ENCODE measurements at places on chromosomes 13 and 19.

DNA sequence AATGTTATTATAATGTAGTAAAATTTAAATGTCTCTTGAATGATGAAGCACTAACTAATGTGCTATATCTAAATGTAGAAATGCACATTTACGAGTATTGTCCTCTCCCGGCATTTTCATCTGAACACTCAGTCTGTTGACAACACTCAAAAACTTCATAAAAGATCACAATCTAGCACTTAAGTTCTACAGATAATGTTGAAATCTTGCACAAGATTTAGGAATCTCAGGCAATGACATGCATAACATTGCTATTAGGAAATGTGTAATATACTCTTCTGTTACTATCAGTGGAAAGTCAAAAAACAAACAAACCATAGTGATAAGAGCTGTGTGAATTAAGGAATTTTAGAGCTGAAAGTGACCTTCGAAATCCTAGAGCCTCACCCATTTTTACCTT, 37.5 kb upstream of the XPO4 start:
- DNase-seq, result no peak

DNA sequence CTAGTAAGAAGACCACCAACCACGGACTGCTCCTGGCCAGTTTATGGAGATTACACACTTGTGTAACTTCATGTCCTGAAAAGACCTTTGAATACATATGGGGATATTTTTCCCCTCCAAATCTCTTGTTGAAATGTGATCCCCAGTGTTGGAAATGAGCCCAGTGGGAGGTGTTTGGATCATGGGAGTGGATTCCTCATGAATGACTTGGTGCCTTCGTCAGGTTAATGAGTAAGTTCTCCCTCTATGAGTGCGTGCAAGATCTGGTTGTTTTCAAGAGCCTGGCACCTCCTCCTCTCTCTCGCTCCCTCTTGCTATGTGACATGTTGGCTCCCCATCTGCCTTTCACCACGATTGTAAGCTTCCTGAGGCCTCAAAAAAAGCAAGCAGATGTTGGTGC, 769.0 kb upstream of the SLITRK1 start:
- DNase-seq, result no peak

DNA sequence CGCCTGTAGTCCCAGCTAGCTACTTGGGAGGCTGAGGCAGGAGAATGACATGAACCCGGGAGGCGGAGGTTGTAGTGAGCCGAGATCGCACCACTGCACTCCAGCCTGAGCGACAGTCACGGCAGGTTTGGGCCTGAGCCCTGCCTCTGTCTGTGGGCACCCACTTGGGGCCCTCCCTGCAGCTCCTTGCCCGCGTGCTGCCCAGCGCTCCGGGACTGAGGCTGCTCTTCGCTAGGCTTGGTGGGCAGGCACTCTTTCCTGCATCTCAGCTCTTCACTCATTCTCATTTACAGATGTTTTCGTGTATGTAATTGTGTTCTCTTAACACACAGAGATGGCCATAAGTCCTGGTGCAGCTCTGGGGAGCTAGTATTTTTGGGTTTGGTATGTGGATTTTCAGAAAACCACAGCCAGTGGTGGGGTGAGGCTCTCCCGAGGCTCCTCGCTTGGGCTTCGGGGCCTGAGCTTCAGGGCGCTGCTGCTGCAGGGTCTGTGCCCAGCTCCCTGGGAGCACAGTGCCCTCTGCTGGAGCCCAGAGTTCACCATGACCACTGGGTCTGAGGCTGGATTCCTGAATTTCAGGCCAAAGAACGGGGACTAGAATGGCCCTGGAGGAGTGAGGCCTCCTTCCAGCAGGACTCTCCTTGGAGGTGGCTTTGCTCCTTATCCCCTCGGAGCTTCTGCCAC, 15.2 kb downstream of the UPF1 start:
- peak; percentile 40 for DNase-seq

DNA sequence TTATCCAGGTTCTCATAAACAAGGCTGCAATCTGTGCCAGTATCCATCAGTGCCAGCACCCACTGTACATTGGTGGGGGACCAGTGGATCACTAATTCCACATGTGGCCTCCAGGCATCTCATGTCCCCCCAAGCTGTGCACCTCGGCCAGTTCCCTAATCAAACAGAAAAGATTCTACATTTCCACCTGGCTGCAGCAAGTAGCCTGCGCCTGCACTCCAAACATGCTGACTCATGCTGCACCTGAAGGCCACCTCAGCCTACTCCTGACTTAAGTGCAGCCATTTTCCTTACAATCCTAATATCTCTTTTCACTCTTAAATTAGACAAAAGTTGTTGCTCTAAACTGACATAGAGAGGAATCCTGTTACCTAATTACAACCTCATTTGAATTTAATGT, 729.4 kb upstream of the MIR17HG start:
- DNase-seq, result no peak

DNA sequence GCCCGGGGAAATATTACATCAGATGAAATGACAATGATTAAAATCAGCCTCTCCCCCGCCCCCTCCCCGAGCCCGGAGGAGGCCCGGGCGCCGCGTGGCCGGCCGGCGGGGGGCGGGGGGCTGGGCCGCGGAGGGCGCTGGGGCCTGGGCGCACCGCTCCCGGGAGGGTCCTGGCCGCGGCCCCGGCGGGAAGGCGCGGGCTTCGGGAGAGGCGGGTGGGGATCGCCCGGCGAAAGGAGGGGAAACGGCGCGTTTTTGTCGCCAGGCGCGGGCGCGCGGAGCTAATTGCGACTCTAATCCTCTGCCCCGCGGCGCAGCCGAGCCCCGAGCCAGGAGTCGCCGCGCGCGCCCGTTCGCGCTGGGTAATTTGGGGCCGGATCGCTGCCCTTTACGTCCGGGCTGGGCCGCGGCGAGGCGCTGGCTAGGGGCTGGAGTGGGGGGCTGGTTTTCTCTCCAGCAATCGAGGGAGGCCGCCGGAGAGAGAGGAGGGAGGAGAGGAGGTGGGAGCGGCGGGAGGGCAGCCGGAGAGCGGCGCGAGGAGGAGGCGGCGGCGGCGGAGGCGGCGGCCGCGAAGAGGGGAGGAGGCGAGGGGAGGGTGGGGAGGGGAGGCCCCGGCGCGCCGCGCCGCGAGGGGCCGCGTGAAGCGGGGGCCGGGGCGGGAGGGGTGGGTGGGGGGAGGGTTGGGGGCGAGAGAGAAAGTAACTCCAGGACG, at the start of gene KCTD15:
KCTD15 (plus strand) TSS at position 707 of the 712 bp plus-strand sequence. CDS start 3,585 bp downstream, outside the sequence.
- no peak for DNase-seq

DNA sequence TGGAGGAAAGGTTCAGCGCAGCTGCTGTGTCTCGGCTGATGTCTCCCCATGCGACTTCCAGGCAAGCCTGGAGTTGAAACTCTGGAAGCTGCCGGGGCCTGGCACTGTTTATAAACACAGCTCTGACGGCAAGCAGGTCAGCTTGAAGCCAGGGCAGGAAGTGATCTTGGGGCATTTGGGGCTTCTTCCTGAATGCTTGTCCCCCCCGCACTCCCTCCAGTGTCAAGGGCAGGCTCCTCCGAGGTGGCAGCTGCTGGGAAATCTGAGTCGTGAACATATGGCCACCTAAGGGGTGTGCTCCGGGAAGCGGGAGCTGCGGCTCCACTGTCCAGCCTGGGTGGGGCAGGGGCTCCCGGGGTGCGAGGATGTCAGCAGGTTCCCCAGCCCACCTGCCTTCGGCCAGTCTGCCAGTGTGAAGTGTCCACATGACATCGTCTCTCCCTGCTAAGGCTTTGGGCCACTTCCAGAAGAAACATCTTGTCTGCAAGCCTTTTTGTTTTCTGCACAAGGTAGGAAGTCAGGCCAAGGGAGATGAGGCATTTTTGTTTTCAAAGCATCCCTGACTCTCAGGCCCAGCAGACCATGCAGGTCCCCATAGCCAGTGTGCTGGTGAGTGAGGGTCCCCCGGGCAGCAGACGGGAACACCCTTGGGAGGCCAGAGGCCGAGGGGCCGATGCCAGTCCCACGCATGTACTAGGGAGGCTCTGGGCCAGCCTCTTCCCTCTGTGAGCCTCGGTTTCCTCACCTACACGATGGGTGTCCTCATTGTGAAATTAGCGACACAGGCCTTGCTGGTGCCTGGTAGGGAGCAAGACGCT, 2.7 kb downstream of the PIAS4 start:
- no peak for DNase-seq

DNA sequence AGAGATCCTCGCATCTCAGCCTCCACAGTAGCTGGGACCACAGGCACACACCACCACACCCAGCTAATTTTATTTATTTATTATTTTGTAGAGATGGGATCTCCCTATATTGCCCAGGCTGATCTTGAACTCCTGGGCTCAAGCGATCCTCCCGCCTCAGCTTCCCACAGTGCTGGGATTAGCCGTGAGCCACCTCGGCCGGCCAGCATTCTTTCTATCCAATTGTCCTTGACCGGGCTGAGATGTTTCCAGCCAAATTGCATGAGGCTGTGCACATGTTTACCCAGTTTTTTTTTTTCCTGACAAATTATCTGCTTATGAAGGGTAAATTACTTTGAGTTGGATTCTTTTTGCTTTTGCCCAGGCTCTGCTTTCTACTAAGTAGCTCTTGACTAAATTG, 28.2 kb downstream of the UNC13A start:
- no peak for DNase-seq

- no peak for DNase-seq
Measured at GRCh38 chr13:70720386-70720785, 612.1 kb upstream of the KLHL1 start.

DNA sequence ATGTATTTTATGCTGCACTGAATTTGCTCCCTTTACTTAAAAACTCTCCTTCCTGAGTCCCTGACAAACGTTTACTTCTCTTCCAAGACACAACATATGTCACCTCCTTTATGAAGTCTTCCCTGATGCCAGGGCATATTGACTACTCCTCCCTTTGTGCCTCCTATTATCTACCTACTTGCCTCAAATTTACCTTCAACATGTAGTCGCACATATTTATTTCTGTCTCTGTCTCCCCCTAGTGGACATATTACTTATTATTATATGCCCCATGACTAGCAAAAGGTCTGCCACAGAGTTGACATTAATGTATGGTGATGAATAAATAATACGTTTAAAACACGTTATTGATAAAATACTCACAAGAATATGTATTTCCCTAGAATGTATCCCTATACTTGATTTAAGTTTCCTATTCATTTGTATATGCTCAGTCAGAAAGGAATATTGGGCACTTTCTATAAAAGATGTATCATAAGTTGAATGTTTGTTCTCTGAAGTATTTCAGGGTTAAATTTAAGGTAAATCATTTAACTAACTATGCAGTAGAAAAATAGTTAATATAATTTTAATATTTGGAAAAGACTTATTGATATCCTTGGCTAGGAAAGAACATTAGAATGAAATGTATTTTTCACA, 250.3 kb upstream of the ATXN8OS start:
- no peak for DNase-seq

GRCh38 chr19:18208098-18208951, 4.5 kb upstream of the RAB3A start:
- no peak for DNase-seq

DNA sequence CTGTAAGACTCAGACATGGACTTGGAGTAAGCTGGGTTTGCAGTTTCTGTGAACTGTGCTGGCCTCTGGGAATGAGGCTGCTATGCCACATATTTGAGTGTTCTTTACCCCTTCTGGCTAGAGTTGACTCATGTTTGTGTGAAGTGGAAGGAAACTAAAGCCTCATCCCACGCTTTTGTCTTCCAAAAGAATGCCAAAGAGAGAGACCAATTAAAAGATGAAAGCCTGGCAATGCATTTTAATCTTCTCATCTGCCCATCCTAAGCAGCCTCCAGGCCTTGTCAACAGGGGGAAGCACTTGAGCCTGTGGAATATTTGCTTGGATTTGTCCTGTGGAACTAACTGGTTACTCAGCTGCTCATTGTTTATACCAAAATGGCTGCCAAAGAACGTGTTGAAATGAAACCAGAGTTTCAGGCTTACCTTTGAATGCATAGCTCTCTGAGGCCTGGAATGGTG, 49.1 kb downstream of the LMO7 start:
- DNase-seq, result no peak

- DNase-seq, result no peak
Measured at GRCh38 chr13:32042551-32042950, 11.0 kb downstream of the FRY start.

GRCh38 chr13:78758549-78758948, 99.6 kb upstream of the OBI1 start:
- DNase-seq, result no peak

- no peak for DNase-seq
Measured at GRCh38 chr13:99955107-99955746, 16.3 kb downstream of the ZIC5 start.

DNA sequence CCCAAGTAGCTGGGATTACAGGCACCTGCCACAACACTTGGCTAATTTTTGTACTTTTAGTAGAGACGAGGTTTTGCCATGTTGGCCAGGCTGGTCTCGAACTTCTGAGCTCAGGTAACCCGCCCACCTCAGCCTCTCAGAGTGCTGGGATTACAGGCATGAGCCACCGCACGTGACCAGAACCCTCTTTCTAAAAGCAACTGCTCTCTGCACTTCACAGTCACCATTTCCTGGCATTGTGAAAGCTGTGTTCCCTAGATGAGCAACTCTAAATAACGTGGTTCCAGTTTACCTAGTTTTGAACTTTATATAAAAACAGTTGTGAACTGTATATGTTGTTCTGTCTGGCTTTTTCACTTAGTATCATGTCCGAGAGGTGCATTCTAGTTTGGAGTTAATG, 152.9 kb downstream of the SIPA1L3 start:
- no peak for DNase-seq

DNA sequence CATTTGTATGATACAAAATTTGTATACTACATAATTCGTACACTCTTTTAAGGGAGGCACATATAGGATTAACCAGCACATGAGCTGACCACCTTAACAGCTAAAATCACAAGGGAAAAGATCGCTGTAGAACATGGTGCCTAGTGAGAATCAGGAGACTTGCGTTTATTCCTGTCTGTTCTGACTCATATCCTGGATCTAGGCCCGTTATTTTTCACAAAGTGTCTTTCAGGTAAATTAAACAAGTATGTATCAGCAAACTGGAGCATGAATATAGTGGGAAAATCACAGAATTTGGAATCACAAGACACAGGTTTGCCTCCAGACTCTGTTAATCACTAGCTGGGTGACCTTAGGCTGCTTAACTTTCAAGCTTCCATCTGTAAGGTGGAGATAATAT, 47.5 kb upstream of the ESD start:
- no peak for DNase-seq

- DNase-seq, result peak; percentile 39
Measured at GRCh38 chr19:5987077-5987818, 9.3 kb upstream of the RANBP3 start.

- DNase-seq, result no peak
Measured at GRCh38 chr19:42155796-42156195, 23.6 kb upstream of the POU2F2 start.

GRCh38 chr13:63381078-63381859, 1965.6 kb upstream of the PCDH20 start:
- DNase-seq, result no peak

GRCh38 chr13:70051531-70051930, 56.1 kb upstream of the ATXN8OS start:
- DNase-seq, result no peak
